ENCODE measurements at places on chromosomes 5 and 9. TPM values are rescaled to one million over a fixed set of nuclear protein-coding genes. Genes with fewer than 3 reads are reported as not detected.

DNA sequence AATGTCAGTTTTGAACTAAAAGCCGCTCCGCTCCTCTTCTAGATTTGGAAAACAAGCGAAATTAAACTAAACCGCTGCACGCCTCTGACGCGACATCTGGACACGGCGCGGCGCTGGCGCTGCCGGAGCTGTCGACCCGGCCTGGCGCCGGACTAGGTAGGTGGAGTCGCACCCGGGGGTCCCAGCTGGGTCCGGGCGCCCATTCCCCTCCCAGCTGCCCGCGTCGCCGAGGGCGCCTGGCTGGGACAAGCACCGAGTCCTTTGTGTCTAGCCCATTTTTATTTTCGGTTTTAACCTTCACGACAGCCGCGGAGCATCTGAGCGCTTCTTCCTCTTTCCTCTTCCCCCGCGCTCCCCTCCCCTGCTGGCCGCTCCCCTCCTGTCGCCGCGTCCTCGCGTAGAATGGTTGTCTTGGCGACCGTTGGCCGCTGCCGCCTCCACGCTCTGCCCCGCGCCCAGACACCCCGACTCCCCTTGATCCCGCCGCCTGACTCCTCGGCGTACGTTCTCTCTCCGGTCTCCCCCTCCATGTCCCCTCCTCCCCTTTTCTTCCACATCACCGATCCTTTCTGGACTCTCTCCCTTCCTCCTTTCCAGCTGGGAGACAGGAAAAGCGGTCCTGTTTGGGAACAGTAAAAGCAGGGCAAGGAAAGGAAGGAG, 545 bp downstream of the CDKN2B-AS1 start:
- DNase-seq = peak; percentile 65

GRCh38 chr9:81849631-81850259, 78.5 kb upstream of the SPATA31D4 start:
- no peak for DNase-seq

The GPX3 gene
- 64.9 TPM for polyA plus RNA-seq

- no peak for DNase-seq
Measured at GRCh38 chr9:120926397-120926928, at the start of gene TRAF1. Gene TRAF1 (minus strand): TSS chr9:120926796. CDS start chr9:120926075, 721 bp downstream.

The TEX10 gene
- polyA plus RNA-seq = 22.2 TPM

GRCh38 chr9:100619665-100620064, 41.8 kb downstream of the CAVIN4 start:
- no peak for DNase-seq

The SLU7 gene
- polyA plus RNA-seq = 43.4 TPM

GRCh38 chr5:167918184-167918812, 373.1 kb upstream of the WWC1 start:
- no peak for DNase-seq

- no peak for DNase-seq
Measured at GRCh38 chr9:12759761-12760160, 15.1 kb upstream of the LURAP1L start.

- no peak for DNase-seq
Measured at GRCh38 chr5:174310243-174310642, 264.7 kb downstream of the NSG2 start.

GRCh38 chr5:179368806-179369529, 23.7 kb upstream of the ADAMTS2 start:
- DNase-seq = no peak

DNA sequence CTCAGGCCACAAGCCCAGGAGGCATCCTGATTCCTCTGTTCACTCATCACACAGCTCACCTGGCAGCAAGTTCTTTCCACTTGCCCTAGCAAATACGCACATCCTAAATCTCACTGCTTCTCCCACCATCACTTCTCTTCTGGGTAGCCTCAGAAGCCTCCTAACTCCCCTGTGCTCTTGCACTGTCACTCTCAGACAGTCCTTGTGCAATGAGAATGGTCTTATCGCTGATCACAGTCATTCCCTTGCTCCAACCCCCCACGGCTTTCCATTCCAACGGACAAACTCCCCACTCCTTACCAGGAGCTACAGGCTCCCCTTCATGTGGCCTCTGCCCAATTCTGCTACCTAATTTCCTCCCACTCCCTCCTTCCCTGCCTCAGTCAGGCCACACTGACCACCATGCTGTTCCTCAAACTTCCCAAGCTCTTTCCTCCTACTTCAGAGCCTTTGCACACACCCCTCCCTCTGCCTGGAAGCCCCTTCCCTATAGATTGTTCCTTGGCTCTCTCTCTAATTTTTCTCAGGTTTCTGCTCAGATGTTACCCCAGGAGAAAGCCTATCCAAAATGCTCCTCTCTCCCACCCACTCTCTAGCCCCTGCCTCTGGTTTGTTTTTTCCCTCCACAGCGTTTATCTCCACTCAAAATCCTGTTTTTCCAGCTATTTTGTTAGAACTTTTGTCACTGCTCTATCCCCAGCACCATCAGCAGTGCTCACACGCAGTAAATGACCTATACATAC, 34.1 kb upstream of the TNFAIP8 start:
- no peak for DNase-seq

The TXNDC8 gene
- not detected for polyA plus RNA-seq

The PAEP gene
- not detected for polyA plus RNA-seq

- no peak for DNase-seq
Measured at GRCh38 chr9:93667627-93668026, 91.2 kb downstream of the PHF2 start.

The TNFSF8 gene
- 0.65 TPM for polyA plus RNA-seq

GRCh38 chr5:143222287-143223231, 180.9 kb downstream of the NR3C1 start:
- peak; percentile 23 for DNase-seq

- no peak for DNase-seq
Measured at GRCh38 chr5:115460472-115460871, 84.1 kb downstream of the FEM1C start.

- DNase-seq = no peak
Measured at GRCh38 chr5:95027775-95028174, 257.1 kb downstream of the MCTP1 start.

The DMRT2 gene
- 31.0 TPM for polyA plus RNA-seq

Data from hindlimb muscle (tissue), 1 donor.